Inflammatory macrophage treated with lipopolysaccharide for 4 hours (primary cell): ENCODE measurements at places on chromosomes 3 and 15.

DNA sequence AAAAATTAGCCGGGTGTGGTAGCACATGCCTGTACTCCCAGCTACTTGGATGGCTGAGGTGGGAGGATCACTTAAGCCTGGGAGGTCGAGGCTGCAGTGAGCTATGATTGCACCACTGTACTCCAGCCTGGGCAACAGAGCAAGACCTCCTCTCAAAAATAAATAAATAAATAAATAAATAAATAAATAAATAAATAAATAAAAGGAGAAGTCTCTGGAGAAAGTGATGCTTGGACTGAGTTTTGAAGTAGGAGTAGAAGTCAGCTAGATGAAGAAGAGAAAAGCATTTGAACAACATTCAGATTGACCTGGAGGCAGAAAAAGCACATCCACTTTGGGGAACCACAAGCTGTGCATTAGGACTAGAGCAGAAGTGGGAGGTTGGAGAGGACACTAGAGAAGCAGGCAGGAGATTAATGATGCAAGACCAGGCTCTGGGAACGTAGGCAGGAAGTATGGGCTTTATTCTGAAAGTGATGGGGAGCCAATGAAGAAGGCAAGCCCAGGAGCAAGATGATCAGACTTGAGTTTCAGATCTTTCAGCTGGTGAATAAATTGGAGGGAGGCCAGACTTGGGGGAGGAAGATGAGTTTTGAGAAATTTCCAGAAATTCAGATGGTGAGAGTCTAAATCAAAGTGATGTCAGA is 48.7 kb downstream of the KLHL6 start:
- peak; percentile 91 for DNase-seq

- DNase-seq = peak; percentile 63
These were observed 4.6 kb upstream of the CX3CR1 start for GRCh38 chr3:39284457-39284881.

GRCh38 chr3:129558772-129559564 is 16.0 kb downstream of the H1-8 start:
- no peak for DNase-seq

GRCh38 chr3:140360332-140360731 is 317.5 kb upstream of the TRIM42 start:
- no peak for DNase-seq

- DNase-seq = no peak
These were observed 56.2 kb upstream of the TGFBR2 start for GRCh38 chr3:30550246-30550645.

- no peak for DNase-seq
These were observed 13.4 kb upstream of the ZNF639 start for GRCh38 chr3:179309225-179310078.

- no peak for DNase-seq
These were observed 7.1 kb upstream of the DLL4 start for GRCh38 chr15:40921949-40922607.

- no peak for DNase-seq
These were observed 618.1 kb downstream of the PYDC2 start for GRCh38 chr3:192079098-192079497.

GRCh38 chr3:124691599-124691998 is 38.7 kb upstream of the UMPS start:
- no peak for DNase-seq

DNA sequence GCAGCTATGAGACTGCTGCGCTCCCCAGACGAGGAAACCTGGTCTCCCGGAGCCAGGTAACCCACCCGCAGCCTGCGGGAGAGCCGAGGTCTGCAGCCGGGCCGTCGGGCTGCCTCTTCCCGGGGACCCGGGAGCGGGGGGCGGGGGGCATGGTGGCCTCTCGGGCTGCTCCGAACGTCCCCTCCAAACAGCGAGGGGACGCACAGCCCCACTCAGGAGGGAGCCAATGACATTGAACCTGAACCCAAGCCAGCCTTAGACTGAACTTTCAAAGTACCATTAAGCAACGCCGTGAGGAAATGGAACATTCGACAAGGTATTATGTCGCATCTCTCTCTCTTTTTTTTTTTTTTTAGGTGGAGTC is 29.8 kb upstream of the ALDH1A3 start:
- no peak for DNase-seq

GRCh38 chr3:151478335-151478697 is 17.5 kb upstream of the IGSF10 start:
- DNase-seq = no peak

DNA sequence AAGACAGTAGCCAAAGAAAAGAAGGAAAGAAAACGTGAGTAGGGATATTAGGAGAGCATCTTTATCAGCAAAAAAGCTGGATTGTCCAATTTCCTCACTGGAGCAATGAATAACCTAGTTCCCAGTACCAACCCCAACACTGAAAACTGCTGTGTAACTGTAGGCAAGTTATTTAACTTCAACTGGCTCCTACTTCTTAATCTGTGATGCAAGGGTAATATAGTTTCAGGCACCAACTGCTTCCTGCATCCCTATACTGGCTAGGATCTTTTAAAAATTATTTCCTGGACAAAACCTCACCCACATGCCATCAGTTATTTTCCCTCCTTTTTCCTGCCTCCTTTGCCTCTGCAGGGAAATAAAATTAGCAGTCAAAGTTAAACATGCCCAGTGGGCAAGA is 59.6 kb downstream of the ZBTB20 start:
- DNase-seq = no peak

GRCh38 chr3:135997554-135998320 is 32.2 kb downstream of the PPP2R3A start:
- no peak for DNase-seq

- no peak for DNase-seq
These were observed 145.6 kb upstream of the TMCO5A start for GRCh38 chr15:37788767-37789396.

GRCh38 chr15:26866298-26867199 is at the start of gene GABRA5:
TSS of gene GABRA5 (plus strand) at chr15:26867062. CDS start at chr15:26869249, 2,187 bp downstream.
- DNase-seq = no peak

DNA sequence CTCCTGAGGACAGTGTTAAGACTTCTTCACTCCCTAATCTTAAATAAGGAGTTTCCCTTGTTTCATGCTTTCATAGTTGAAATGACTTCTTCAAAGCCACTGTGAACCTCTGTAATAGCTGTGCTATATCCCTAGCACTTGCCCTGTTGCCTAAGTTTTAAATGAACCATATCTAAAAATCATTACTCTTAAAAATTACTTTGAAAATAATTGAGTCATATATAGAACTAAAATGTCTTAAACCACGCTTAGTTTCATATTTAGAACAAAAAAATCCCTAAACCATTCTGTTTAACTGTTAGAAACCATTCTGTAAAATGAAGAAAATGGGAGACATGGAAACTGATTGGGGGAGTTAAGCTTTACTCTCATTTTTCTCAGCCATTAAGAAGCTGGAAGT is 29.8 kb downstream of the DNAJC19 start:
- no peak for DNase-seq

GRCh38 chr3:110180733-110181132 is 843.4 kb upstream of the DPPA4 start:
- no peak for DNase-seq
